Renal pelvis (tissue), 12 donors: ENCODE measurements at places on chromosomes 3 and 15. TPM values are rescaled to one million over a fixed set of nuclear protein-coding genes. Genes with fewer than 3 reads are reported as not detected.

DNA sequence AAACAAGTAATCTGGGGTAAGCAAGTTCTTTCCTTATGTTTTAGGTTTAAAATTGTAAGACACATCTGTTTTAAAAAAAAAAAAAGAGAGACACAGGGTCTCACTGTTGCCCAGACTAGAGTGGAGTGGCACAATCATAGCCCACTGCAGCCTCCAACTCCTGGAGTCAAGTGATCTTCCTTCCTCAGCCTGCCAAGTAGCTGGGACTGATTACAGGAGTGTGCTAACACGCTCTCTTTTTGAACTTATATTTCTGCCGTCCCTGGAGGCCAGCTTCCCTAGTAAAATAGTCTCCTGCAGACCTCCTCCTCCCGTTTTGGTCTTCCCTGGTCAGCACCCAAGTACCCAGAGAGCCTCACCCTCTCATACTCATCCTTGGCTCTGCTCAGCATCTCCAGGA is 35.5 kb downstream of the DCP1A start:
- no peak for DNase-seq

DNA sequence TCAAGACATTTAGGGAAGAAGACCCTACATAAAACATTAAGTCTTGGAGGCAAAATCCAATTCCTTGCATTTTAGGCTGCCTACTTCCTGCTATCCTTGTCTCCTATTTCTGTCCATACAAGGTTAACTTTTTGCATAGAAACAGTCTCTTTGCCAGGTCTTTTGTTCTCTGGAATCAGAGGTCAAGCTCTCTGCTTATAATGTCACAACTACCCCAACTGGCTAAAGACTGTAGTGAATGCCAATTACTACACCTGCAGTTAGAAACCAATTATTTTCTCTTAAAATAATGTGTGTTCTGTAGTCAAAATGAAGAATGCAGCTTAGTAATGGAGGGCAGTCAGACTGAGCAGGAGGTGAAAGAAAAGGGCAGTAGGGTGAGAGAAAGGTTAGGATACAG is 856.2 kb downstream of the TUSC7 start:
- no peak for DNase-seq

CELF6 gene
- polyA plus RNA-seq, result 5.0 TPM

- no peak for DNase-seq
These were observed 371.6 kb upstream of the WNT5A start for GRCh38 chr3:55858727-55859126.

- no peak for DNase-seq
These were observed 928 bp downstream of the RAD18 start for GRCh38 chr3:8962226-8962861.

CLRN1 gene
- not detected for polyA plus RNA-seq
